ENCODE measurements at places on chromosomes 7 and 10. TPM values are rescaled to one million over a fixed set of nuclear protein-coding genes. Genes with fewer than 3 reads are reported as not detected.

BUD23 gene
- total RNA-seq: 71.0 TPM

NPSR1 gene
- total RNA-seq: not detected

CD36 gene
- total RNA-seq: 25.1 TPM

MYH16 gene
- not detected for total RNA-seq

SHTN1 gene
- 482 TPM for total RNA-seq

CYP2C19 gene
- total RNA-seq: not detected

HOXA3 gene
- total RNA-seq: 1.4 TPM

SEMA3A gene
- total RNA-seq: 1.5 TPM

C7orf57 gene
- total RNA-seq: 0.34 TPM
